ENCODE measurements at places on chromosomes 7 and 10.

DNA sequence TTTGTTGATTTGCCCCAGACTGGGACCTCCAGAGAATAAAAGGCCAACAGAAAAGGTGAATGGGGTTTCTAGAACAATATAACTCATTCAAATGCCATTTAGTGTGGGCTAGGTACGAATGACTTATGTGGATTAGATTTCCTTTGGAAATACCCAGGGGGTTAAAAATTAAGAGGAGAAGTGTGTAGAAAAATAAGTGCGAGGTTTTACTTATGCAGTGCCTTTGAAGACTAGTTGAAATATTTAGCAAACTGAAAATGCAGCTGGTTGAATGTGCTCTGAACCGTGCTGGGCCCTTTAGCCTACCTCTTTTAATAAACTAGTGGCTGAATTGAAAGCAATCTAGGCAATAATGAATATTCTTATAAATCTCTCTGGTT lies 180.6 kb downstream of the LRMDA start:
- DNase-seq, result no peak

- DNase-seq, result no peak
Measured at GRCh38 chr10:113997428-113997827, 46.2 kb upstream of the ADRB1 start.

DNA sequence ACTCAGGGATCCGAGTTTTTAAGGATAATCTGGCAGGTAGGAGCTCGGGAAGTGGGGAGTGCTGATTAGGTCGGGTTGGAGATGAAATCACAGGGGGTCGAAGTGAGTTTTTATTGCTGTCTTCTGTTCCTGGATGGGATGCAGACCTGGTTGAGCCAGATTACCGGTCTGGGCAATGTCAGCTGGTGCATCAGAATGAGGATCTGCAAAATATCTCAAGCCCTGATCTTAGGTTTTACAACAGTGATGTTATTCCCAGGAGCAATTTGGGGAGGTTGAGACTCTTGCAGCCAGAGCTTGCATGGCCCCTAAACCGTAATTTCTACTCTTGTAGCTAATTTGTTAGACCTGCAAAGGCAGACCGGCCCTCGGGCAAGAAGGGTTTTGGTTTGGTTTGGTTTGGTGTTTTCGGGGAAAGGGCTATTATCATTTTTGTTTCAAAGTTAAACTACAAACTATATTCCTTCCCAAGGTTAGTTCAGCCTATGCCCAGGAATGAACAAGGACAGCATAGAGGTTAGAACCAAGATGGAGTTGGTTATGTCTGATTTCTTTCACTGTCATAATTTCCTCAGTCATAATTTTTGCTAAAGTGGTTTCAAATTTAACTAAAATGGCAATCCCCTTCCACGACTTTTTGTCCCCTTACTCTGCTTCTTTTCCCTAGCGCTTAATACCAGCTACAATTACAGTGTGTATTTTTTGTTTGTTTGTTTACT lies 20.6 kb upstream of the PIK3CG start:
- DNase-seq, result no peak

DNA sequence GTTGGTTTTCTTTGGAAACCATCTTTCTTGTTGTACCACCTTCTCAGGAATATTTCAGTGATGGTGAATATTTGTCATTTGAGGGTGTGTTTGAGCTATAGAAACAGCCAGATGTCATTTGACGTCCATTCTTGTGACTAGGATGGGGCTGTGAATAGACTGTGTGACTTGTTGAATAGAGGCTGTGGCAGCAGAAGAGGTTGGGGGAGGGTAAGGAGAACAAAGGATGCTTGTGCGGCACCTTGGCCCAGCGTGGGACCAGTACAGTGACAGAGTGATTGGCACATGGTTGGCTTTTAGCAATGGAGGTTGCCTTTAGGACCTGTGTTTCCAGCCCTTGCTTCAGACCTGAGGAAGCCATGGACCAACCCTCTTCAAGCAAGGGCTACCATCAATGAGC lies 11.3 kb downstream of the DMBT1 start:
- DNase-seq, result no peak

- DNase-seq, result no peak
Measured at GRCh38 chr10:6892864-6893263, 312.8 kb upstream of the PRKCQ start.

All from tibial nerve (tissue), 4 donors.